CD8-positive, alpha-beta memory T cell (primary cell): ENCODE measurements at places on chromosomes 5 and 9. TPM values are rescaled to one million over a fixed set of nuclear protein-coding genes. Genes with fewer than 3 reads are reported as not detected.

DNA sequence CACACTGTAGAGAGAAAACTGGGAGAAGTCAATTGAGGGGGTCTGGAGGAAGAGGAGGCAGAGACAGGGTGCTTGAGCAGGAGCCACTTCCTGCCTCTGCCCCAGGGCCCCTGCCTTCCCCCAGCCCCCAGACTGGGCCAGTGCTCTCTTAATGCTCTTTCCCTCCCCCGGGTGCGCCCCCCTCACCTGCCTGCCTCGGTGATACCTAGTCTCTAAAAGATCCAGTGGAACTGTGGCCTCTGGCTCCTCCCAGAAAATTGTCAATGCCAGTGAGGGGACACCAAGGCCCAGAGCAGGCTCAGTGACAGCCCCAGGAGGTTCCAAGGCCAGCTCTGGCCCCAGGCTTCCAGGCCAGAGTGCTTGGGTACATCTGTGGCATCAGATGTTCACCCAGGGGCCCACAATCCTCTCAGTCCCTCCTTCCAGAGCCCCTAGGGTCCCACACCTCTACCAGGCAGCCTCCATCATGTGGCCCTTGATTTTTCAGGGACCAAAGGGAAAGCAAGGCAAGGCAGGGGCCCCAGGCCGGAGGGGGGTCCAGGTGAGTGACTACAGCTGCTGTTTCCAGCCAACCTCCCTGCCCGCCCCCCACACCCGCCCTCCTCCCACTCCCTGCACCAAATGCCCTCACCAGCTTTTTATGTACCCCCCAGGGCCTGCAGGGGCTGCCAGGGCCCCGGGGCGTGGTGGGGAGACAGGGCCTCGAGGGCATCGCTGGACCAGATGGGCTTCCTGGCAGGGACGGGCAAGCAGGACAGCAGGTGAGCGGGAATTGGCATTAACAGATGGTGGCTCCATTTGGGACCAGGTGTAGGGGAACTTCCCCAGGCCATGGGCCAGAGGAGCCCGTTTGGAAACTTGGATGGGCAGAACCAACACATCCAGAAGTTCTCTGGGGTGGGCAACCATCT, 33.1 kb upstream of the ORM1 start:
- DNase-seq, result no peak
- no peak overlapping the region for H3K27ac ChIP-seq
- no peaks in the 10 kb centered on the region for H3K36me3 ChIP-seq

PLAC8L1 gene
- polyA plus RNA-seq, result not detected

DNA sequence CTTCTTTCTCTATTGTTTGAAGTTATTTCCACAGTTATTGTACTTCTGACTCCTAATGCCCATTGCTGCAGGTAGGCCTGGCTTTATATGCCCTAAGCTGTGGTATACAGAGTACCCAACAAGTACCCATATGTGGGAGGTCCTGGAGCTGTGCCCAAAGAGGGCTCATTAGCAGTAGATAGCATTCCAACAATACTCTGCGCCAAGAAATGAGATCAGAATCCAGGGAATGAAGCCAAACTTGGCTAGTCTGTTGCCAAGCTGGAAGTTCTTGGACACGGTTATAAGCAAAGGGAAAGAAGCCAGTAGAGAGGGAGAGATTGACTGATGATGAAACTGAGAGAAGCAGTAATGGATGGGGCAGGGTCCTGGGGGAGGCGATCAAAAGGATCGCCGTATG, 29.7 kb upstream of the FAM169A start:
- H3K4me1 ChIP-seq, result no peaks in the 10 kb centered on the region
- no peak for DNase-seq
- H3K27ac ChIP-seq, result no peak overlapping the region
- no peaks in the 10 kb centered on the region for H3K36me3 ChIP-seq

DNA sequence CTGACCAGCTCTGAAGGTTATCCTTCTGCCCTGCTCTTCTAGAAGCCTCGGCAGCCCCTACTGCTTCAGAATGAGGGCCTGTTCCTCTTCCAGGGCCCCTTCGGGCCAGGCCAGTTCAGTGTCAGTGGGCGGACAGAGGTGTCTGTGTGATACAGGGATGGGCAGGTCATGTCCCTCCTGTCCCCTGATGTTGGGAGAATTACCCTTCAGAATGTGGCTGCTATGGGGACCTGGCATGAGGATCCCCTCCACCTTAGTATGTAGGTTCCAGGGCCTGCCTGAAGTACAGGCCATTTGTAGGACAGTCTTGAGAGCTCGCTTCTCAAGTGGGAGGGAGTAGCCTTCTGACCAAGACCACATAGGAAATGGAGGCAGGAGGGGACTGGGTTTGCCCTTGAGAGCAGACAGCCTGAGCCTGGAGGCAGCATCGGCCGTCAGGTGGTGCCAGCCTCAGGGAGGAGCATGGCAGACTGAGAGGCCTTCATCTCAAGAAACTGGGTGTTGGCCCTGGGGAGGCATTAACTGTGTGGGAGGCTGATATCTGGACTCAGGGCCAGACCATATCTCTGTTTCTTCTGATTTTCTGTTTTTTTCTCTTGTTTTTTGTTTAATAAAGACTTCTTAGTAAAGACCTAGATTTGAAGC, 32.0 kb downstream of the ANGPTL2 start:
- H3K36me3 ChIP-seq, result no peaks in the 10 kb centered on the region
- DNase-seq, result no peak
- H3K27me3 ChIP-seq, result no peaks in the 10 kb centered on the region
- no peaks in the 10 kb centered on the region for H3K4me1 ChIP-seq
- H3K27ac ChIP-seq, result no peak overlapping the region

GRCh38 chr9:98775831-98776441, 20.4 kb downstream of the ANKS6 start:
- peak; percentile 27 for DNase-seq
- H3K27me3 ChIP-seq, result no peaks in the 10 kb centered on the region
- peaks cover 5% of the 10 kb centered on the region for H3K36me3 ChIP-seq

MAT2B gene
- polyA plus RNA-seq, result 288 TPM

- H3K27me3 ChIP-seq, result no peaks in the 10 kb centered on the region
- no peaks in the 10 kb centered on the region for H3K4me1 ChIP-seq
- H3K36me3 ChIP-seq, result no peaks in the 10 kb centered on the region
- no peak overlapping the region for H3K27ac ChIP-seq
- H3K4me3 ChIP-seq, result no peak overlapping the region
Measured at GRCh38 chr9:27545471-27545870, 15.9 kb upstream of the MOB3B start.

CER1 gene
- not detected for polyA plus RNA-seq

PCDHGB7 gene
- polyA plus RNA-seq, result not detected

GRM6 gene
- polyA plus RNA-seq, result not detected

- H3K4me3 ChIP-seq, result no peak overlapping the region
- no peaks in the 10 kb centered on the region for H3K36me3 ChIP-seq
- H3K4me1 ChIP-seq, result no peaks in the 10 kb centered on the region
- H3K27ac ChIP-seq, result no peak overlapping the region
Measured at GRCh38 chr9:13616491-13617035, 337.1 kb upstream of the MPDZ start.

ENTREP1 gene
- not detected for polyA plus RNA-seq

DNA sequence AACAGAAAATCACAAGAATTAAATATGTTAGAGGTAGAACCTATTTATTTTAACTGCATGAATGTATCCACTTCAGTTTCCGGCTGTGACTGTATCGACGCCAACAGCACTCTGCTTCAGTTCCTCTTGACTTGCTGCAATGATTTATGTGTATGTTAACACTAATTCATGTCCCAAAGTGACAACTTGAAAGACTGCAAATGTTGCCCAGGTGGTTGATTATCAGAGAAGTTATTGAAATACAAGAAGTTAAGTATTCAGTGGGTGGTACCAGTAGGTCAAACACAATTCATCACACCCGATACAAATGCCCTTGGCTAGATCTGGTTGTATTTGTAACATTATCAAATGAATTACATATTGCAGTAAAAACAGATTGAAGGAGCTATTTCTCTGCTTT, 622.7 kb upstream of the CDH18 start:
- H3K36me3 ChIP-seq, result no peaks in the 10 kb centered on the region
- no peak for DNase-seq
- H3K27ac ChIP-seq, result no peak overlapping the region

RMI1 gene
- polyA plus RNA-seq, result 5.9 TPM

DNA sequence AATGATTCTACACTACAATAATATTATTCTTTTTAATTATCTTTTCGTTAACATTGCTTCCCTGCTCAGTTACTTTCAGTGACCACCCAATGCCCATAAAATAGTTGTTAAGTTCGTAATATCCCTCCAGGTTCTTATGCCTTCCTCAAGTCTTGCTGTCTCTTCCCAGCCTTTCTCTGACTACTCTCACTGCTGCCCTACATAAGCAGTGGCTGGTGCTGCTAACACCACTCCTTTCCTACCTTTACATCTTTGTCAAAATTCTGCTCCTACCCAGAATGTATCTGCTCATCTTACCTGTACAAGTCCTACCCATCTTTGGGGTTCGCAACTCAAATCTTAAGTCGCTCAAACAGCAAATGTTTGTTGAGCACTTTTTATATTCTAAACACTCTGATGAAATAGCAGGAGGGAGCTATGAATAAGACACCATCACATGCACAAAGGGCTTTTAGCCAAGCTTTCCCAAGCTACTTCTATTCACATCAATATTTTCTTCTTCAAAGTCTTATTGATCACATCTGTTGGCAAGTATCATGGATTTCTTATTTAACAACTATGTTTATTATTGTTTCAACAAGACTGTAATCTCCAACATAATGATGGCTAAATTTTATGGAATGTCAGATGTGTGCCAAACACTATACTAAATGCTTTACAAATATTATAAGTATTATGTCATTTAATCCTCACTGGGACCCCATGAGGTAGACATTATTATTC, 29.5 kb downstream of the SLC25A46 start:
- no peak for DNase-seq
- no peak overlapping the region for H3K4me3 ChIP-seq
- H3K27ac ChIP-seq, result no peak overlapping the region

GRCh38 chr9:69252436-69252835, 72.6 kb upstream of the ENTREP1 start:
- no peak for DNase-seq
- no peaks in the 10 kb centered on the region for H3K27me3 ChIP-seq
- no peaks in the 10 kb centered on the region for H3K36me3 ChIP-seq
- no peak overlapping the region for H3K27ac ChIP-seq
- no peaks in the 10 kb centered on the region for H3K4me1 ChIP-seq

SLC6A19 gene
- not detected for polyA plus RNA-seq

DNA sequence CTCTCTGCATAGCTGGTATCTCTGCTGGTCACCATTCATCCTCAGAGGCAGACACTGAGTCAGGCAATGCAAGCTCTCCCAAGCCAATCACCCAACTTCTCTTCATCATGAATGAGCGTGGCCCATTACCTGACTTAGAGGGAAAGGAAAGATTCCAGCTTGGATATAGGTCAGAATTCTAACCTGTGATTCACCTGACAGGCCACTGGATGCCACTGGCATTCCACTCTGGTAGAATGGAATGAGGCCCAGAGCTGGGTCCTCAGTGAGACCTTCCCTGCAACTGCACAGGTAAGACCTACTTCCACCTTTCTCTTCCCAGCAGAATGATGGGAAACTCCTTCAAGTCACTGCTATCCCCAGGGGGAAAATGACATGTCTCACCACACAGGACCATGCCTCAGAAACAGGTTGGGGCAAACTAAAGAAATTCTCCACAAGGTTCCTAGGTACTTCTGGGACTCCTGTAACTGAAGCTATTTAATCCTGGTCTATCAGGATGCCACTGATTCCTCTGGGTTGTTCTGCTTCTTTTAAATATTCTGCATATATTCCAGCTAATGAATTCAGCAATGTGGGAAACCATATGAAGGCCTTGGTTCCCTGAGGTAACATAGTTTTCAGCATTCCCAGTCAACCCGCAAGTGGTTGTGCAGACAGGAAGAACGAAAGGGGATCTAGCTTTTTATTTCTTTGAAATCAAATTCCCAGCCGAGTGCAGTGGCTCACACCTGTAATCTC, 62.0 kb downstream of the SUSD1 start:
- H3K4me1 ChIP-seq, result no peaks in the 10 kb centered on the region
- no peaks in the 10 kb centered on the region for H3K36me3 ChIP-seq
- no peak overlapping the region for H3K4me3 ChIP-seq
- DNase-seq, result no peak
- H3K27ac ChIP-seq, result no peak overlapping the region

TMC1 gene
- polyA plus RNA-seq, result not detected

PCDH12 gene
- polyA plus RNA-seq, result 0.07 TPM

DNA sequence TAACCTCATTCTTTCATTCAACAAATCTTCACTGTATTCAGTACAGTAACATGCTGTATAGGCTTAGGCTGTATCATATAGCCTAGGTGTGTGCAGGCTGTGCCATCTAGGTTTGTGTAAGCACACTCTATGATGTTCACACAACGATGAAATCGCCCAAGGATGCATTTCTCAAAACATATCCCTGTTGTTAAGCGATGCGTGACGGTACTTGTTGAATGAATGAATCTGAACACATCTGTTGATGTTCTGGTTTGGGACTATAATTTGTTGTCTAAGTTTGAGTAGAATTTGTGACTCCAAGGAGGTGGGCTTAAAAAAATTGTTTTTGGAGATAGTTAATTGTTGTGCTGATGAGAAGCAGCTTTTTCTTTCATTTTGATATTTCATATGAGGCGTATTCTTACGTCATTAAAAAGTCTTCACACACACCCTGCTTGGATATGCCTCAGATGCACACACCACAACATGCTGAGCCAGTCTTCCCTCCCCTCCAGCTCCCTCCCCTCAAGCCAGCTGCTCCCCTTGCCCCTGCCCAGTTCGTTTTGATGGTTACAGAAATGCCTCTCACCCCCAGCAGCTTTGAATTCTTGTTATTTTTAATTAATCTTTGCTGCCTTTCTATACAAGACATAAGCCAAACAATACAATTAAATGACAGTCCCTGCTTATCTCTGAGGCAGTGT, 5.5 kb upstream of the PSAT1 start:
- H3K27ac ChIP-seq, result no peak overlapping the region
- no peaks in the 10 kb centered on the region for H3K36me3 ChIP-seq
- DNase-seq, result no peak
- no peak overlapping the region for H3K4me3 ChIP-seq

- H3K4me3 ChIP-seq, result no peak overlapping the region
- no peaks in the 10 kb centered on the region for H3K4me1 ChIP-seq
- H3K36me3 ChIP-seq, result no peaks in the 10 kb centered on the region
- no peak for DNase-seq
- no peak overlapping the region for H3K27ac ChIP-seq
- H3K27me3 ChIP-seq, result no peaks in the 10 kb centered on the region
Measured at GRCh38 chr9:115590011-115590410, 472.1 kb upstream of the TNC start.

DNA sequence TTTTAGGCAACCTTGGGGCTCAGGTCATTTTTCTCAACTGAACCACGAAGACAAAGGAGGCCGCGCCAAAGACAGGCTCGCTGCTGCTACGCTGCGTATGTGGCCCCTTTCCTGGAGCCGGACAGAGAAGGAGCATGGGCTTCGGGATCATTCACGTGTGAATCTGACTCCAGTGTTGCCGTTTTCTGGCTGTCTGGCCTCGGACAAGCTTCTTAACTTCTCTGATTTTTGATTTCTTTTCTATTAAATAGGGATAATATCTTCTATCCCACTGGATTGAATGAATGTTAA, 50.8 kb upstream of the ZNF366 start:
- DNase-seq, result no peak
- H3K4me1 ChIP-seq, result no peaks in the 10 kb centered on the region
- H3K27me3 ChIP-seq, result peaks cover 3% of the 10 kb centered on the region
- H3K36me3 ChIP-seq, result no peaks in the 10 kb centered on the region
- no peak overlapping the region for H3K4me3 ChIP-seq

GARIN3 gene
- polyA plus RNA-seq, result not detected
